ENCODE measurements at places on chromosomes 3 and 15.

GRCh38 chr3:71528816-71529215 lies 54.7 kb downstream of the FOXP1 start:
- DNase-seq, result no peak

- no peak for DNase-seq
These were observed 68.0 kb upstream of the MBNL1 start for GRCh38 chr3:152200476-152201420.

GRCh38 chr3:39284457-39284881 lies 4.6 kb upstream of the CX3CR1 start:
- no peak for DNase-seq

DNA sequence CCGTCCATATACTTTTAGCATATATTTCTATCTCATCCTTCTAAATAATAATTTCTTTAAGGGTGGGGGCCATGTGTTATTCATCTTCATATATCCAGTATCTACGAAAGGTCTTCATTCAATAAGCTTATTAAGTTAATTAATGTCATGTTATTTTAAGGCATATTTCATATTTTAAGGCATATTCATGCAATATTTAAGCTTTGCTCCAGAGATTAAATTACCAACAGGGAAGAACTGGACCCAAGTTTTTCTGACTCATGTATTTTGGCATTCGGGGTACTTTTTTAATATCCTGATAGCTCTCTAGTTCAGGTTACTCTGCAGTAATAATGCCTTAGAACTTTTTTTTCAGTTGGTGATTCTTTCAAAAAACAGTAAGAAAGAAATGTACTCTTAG lies 27.4 kb downstream of the PHC3 start:
- DNase-seq, result no peak

GRCh38 chr3:14678015-14678503 lies 3.1 kb downstream of the C3orf20 start:
- no peak for DNase-seq

GRCh38 chr3:7669641-7670040 lies 808.7 kb downstream of the GRM7 start:
- no peak for DNase-seq

DNA sequence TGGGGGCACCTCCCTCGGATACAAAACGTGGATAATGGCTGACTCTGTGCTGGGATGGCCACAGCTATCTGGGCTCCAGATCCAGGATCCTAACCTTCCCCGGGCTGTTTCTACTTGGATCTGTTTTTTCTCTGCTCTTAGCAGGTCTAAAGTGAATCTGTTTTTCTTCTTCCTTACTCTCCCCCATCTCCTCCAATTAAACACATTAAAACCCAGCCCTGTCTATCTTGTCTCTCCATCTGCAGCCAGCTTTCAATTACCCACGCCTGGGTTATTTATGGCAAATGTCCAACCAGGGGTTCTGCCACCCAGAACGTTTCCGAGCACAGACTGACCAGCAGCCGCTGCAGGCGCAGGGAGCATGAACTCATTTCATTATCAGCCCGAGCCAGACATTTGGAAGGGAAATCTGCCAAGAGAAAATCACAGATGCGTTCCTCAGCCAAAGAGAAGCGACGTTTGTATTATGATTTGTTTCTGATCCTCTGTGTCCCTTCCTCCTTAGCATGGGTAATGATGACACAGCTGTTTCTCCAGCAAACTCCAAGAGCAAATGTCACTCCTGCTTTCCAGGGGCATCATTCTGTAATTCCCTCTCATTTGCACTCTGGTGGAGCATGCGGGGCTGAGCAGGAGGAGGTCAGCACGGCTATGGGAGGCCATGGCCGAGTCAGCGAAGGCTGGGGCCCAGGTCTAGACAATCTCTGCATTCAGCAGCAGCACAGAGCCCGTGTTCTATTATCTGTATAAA lies 42.0 kb downstream of the UMPS start:
- no peak for DNase-seq
